ENCODE measurements at places on chromosomes 5 and 9. TPM values are rescaled to one million over a fixed set of nuclear protein-coding genes. Genes with fewer than 3 reads are reported as not detected.
A peak's percentile ranks its signal among the peaks of the same experiment; 100 is the strongest.

The SPAAR gene
- 12.2 TPM for total RNA-seq

- H3K27me3 ChIP-seq = no peaks in the 10 kb centered on the region
- no peak overlapping the region for H3K4me3 ChIP-seq
- no peak overlapping the region for H3K27ac ChIP-seq
- no peaks in the 10 kb centered on the region for H3K4me1 ChIP-seq
- no peaks in the 10 kb centered on the region for H3K36me3 ChIP-seq
These were observed 106.3 kb upstream of the TRIM32 start for GRCh38 chr9:116580853-116581252.

- H3K27me3 ChIP-seq = no peaks in the 10 kb centered on the region
- H3K4me3 ChIP-seq = no peak overlapping the region
- H3K36me3 ChIP-seq = no peaks in the 10 kb centered on the region
- H3K4me1 ChIP-seq = peaks cover 60% of the 10 kb centered on the region
- no peak for DNase-seq
These were observed 27.1 kb downstream of the LARP1 start for GRCh38 chr5:154782326-154782725.

DNA sequence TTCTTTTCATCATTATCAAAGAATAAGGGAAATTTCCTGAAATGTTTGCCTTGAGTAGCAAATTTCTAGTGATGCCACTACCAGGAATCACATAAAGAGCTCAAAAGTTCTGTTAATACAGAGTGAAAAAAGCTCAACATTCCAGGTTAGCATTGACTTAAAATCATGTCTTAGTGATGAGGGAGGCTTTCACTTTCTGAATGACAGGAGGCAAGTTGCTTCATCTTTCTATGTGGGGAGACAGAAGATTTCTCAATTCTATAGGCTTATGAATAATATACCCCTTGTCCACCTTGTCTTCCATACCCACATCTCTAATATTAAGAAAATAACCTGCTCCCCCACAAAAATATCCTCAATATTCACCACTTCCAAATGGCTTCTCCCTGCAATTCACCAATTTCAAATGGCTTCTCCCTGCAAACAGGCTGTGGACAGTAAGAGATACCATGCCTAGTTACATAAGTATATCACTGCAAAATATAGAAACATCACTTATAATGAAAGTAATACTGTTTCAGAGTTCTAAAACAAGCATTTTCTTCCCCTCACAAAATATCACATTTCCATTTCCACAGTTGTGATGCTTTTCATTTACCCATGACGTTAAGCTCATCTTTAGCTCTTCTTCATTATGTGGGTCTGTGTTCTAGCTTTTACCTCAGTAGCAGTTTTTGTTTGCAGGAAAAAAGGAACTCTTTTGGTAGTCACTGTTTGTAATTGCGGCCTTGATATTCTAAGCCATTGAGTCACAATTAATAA, 2.2 kb upstream of the JAK2 start:
- no peaks in the 10 kb centered on the region for H3K36me3 ChIP-seq
- H3K27me3 ChIP-seq = no peaks in the 10 kb centered on the region
- no peak overlapping the region for H3K4me3 ChIP-seq
- no peak for DNase-seq
- peak overlapping the region; percentile 98 for H3K27ac ChIP-seq

GRCh38 chr9:37902796-37903646, 906 bp downstream of the SLC25A51 start:
- peak overlapping the region; percentile 95 for H3K27ac ChIP-seq
- peaks cover 14% of the 10 kb centered on the region for H3K4me1 ChIP-seq

Measured in upper lobe of left lung (tissue), 6 donors.